ENCODE measurements at places on chromosomes 11 and 22.

DNA sequence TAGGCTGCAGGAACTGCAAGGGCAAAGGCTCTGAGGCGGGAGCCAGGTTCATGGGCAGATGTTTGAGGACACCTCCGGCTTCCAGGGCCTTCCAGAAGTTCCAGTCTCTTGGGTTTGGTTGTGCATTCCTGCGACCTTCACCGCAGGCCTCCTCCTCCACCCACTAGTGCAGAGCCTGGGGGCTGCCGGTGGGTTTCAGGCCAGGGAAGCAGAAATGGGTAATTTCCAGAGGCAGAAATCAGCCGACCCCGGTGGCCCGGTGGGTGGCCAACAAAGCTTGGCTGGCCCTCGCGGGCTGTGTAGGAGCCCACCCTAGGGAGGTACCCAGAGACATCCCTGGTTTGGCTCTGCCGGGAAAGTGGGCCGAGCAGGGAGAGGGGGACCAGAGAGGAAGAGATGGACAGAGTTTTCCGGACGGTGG lies 417 bp upstream of the PHETA2 start:
- DNase-seq, result no peak

GRCh38 chr11:65065851-65066250 lies 7.5 kb upstream of the NAALADL1 start:
- DNase-seq, result no peak

DNA sequence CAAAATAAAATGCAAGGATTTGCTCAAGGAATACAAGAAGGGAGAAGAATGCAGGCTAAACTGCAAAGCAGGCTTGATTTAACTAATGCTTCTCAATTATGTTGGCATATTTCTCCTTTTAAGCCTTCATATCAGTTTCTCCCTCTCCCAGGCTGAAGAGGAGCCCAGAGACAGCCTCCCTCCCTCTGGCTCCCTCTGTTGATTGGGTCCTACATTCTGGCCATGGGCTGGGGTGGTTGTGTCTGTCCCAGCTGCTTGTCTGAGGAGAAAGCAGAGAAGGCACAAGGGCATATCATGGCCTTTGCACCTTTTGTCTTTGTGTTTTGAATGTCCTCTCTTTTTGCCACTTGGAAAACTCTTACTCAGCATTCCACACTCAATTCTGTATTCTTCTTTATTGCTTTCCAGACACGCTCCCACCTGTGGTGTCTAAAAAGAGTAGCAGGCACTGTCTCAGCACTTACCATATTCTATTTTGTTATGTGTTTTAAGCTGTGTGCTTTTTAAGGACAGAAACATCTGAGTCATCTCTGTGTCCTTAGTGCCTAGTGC lies 77.4 kb downstream of the INSC start:
- no peak for DNase-seq

DNA sequence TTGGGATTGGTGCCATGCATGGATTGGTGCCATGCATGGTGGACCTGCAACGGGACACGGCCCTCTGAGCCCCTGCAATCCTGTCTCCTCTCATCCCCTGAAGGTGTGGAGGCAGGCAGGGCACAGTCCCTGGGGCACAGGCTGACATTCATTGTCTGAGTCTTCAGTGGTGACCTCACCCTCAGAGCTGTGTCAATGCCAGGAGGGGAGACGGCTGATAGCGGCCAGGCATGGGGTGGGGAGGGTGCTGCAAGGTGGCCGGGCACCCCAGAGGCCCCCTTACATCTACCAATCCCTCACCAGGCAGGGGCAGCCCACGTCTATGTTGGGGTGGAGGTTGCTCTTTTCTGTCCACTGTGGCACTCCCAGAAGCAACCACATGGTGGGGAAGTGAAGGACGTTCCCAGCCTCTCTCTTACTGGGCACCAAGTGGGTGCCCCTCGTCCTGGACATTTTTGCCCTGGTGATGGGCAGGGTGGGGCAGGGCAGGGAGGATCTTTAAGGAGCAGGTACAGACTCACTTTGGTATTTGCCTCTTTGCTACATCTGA lies 47.6 kb downstream of the NECTIN1 start:
- no peak for DNase-seq

DNA sequence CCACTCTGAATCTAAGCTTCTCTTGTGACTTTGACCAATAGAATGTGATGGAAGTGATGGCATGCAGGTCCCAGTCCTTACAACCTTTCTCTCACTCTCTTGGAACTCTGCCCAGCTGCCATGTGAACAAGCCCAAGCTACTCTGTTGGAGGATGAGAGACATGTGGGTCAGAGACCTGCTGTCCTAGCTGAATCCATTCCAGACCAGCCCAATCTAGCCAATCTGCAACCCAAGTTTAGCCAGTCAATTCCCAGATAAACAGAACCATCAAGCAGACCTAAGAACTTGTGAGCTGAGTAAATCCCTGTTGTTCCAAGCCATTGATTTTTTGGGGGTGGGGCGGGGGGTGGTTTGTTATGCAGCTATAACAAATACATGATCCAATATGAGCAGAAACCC lies 69.2 kb upstream of the GRK3 start:
- no peak for DNase-seq

GRCh38 chr11:27253224-27253623 lies 109.8 kb downstream of the CCDC34 start:
- no peak for DNase-seq

GRCh38 chr22:45262931-45263462 lies 21.8 kb upstream of the UPK3A start:
- no peak for DNase-seq

GRCh38 chr11:12822392-12823022 lies 148.3 kb downstream of the TEAD1 start:
- DNase-seq, result no peak

DNA sequence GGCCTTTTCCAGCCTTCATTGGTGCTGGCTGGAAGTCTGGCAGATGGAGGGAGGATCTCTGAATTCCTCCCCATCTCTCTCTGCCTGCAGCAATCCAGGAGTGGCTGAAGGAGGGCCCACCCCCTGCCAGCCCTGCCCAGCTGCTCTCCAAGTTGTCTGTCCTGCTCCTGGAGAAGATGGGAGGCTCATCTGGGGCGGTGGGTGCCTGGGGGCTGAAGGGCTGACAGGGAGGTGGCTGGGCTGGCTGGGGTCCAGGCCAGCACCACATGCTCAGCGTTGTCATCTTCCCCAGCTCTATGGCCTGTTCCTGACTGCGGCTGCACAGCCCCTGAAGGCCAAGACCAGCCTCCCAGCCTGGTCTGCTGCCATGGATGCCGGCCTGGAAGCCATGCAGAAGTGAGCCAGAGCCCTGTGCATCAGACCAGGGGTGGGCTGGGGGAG lies 12.2 kb downstream of the TKFC start:
- DNase-seq, result no peak

DNA sequence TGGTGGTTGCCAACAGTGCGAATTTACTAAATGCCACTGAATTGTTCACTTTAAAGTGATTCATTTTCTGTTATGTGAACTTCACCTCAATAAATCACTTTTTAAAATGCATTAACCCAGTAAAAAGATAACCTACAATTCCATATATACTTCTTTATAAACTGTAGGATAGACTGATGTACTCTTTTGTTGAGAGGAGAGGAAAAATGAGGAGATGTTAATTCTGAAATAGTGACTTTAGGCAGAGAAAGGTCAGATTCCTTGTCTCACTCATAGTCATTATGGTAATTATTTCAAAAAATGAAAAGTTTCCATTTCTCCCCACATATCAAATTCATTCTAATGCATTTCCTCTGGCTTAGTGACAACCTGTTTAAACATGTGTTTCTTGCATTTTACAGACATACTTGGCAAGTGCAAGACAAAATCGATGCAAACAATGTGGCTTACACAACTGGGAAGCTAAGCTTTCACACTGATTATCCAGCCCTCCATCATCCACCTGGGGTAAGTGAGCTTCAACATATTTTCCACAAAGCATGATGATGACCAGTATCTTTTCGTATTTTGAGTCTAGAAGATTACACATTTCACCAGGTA lies 74.5 kb downstream of the BBOX1 start:
- no peak for DNase-seq

- no peak for DNase-seq
Observed at GRCh38 chr22:18955696-18956095, 19.6 kb upstream of the PRODH start.

DNA sequence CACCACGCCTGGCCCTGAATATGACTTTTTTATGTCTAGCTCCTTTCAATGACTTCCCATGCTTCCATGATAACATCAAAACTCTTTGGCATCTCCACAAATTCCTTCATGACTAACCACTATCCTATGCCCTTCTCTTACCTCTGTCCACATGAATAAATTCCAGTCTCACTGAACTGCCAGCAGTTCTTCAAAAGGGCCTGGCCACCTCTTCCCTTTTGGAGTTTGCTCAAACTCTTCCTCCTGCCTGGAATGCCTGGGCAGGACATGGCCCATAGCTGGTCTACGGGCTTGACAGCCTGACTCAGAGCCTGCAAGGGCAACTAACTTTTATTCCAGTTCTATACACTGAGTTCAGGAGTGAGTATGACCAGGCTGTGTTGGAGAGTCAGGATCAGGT lies 41.8 kb upstream of the ZBTB16 start:
- DNase-seq, result no peak

DNA sequence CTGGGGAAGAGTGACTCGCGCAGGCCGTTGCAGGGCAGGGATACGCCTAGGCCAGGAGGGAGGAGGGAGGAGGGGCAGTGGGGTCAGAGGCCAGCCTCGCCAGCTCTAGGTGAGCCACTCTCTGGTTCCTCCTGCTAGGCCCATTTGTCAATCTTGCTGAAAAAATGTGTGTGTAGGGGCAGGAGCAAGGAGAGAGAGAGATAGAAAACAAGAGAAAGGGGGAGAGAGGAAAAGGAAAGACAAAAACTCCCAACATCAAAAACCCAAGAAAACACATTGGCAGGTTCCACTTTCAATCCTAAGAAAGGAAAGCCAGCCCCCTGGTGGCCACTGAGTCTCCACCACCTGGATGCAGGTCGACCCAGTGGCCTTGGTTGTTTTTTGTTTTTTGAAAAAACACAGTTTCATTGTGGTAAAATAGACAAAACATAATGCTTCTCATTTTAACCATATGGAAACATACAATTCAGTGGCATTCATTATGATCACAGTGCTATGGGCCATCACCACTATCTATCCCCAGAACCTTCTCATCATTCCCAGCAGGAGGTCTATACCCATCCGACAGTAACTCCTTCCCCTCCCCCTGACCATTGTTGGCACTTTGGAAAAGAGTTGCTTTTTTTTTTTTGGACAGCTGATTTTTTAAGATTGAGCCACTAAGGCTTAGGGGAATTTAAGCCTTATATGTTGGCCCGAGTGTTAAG lies 10.9 kb downstream of the OMP start:
- DNase-seq, result no peak

- peak; percentile 72 for DNase-seq
Observed at GRCh38 chr22:45263463-45264269, 21.1 kb upstream of the UPK3A start.

DNA sequence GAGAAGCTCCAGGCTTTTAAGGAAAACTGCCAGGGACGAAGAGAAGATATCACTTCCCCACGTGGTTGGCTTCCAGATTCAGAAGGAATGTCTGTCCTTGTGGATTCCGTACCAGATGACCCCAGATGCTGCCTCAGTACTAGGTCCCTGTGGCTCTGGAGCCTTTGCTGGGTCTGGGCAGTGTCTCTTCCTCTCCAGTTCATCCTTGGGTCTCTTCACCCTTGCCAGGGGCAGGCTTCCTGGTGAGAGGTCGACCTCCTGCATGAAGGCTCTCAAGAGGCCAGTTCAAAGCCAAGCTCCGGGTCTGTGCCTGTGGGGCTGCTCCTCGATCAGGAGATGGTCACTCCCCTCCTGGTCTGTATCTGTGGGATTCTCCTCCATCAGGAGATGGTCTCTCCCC lies 74.7 kb upstream of the B3GAT1 start:
- DNase-seq, result no peak

DNA sequence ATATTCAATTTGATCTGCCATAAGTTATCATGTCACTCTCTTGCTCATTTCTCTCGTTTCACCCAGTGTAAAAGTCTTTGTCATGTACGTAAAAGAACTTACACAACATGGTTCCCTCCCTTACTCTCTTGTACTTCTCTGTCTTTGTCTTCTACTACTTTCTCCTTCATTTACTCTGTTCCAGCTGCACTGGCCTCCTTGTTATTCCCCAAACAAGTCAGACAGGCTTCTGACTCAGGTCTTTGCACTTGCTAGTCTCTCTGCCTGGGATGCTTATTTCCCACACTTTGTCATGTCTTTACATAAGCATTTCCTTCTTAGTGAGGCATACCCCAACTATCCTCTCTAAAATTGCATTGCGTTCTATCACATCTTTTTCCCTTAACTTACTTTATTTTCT lies 117.3 kb downstream of the CYP2R1 start:
- DNase-seq, result no peak

DNA sequence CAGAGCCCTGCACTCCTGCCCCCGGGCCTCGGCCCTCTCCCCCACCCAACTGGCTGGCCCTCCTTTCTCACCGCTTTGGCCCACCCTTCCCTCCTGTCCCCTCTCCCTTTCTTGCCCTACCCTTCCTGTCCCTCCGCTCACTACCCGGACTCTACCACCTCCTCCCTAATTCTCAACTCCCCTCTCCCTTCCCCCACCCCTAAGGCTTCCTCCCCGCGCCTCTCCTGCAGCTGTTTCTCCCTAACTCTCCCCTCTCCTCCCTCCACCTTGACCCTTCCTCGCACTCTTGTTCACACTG lies 421 bp downstream of the SLC15A3 start:
- no peak for DNase-seq

- DNase-seq, result no peak
Observed at GRCh38 chr22:48501231-48501750, 1326.4 kb downstream of the BRD1 start.

- DNase-seq, result no peak
Observed at GRCh38 chr11:72719144-72719543, 33.1 kb downstream of the ARAP1 start.

GRCh38 chr11:76621466-76621865 lies 49.1 kb downstream of the LRRC32 start:
- no peak for DNase-seq

- DNase-seq, result peak; percentile 27
Observed at GRCh38 chr11:64086258-64087123, 50.8 kb downstream of the FLRT1 start.

- DNase-seq, result no peak
Observed at GRCh38 chr11:20604295-20604803, 4.9 kb downstream of the SLC6A5 start.

DNA sequence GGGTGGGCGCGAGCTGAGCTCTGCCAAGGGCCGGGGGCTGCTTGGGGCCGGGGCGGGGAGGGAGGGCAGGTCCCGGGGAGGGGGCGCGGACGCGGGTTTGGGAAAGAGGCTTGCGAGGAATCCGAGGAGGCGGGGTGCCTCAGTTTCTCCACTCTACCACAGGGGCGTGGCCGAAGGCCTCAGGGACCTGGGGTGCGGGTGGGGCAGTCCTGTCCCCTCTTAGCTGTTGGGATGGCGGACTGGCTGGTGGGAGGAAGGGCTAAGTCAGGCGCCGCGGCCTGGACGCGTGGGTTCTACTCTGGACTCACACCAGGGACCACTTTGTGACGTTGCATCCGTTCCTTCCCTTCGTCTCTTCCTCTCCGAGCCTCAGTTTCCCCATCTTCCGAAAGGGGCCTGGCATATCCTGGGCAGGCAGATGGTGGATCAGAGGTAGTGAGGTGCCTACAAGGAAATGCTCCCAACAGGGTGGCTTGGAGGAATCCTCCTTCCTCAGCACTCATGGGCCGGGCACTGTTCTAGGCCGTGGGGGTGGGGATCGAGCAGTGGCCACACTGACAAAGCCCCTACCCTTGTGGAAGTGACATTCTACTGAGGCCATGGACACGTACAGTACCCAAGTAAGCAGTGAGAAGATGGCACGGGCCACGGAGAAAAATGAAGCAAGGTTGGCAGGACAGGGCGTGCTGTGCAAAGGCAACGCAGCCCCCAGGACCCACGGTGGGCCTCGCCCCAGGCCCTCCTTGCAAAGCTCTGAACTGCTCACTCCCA lies 13.2 kb downstream of the IGLL1 start:
- no peak for DNase-seq

GRCh38 chr22:17578136-17578754 lies 14.9 kb downstream of the SLC25A18 start:
- peak; percentile 53 for DNase-seq
